GM20000 (cell line): ENCODE measurements at places on chromosomes 2 and 18.
A peak's percentile ranks its signal among the peaks of the same experiment; 100 is the strongest.

DNA sequence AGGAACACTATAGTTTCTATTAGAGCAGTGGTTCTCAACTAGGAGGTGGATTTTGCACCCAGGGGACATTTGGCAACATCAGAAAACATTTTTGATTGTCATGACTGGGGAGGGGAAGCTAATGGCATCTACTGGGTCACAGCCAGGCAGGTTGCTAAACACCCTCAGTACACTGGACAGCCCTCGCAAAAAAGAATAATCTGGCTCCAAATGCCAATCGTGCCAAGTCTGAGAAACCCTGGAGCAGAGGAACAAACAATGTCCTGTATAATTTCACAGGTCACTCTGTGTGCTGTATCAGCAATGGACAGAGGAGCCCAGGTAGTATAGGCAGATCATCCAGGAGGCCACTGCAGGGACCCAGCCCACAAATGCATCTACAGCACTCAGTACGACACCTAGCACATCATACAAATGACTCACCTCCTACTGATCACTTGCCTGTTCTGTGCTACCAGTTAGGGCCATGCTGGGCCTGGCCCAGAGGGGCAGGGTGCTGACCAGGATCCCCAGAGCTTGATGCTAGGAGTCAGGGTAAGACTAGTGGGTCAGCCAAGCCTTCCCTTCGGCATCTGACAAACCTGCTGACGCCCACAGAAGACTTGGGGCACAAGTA, 37.6 kb downstream of the SFXN5 start:
- no peak for DNase-seq

GRCh38 chr2:143823296-143823695, 694.1 kb downstream of the ARHGAP15 start:
- no peak for DNase-seq

GRCh38 chr2:232333361-232334135, 45.0 kb upstream of the ALPP start:
- DNase-seq, result no peak

GRCh38 chr2:109180786-109181185, 51.8 kb downstream of the SH3RF3 start:
- no peak for DNase-seq

- DNase-seq, result no peak
Observed at GRCh38 chr2:45259138-45259537, 249.9 kb upstream of the SIX2 start.

GRCh38 chr2:162241571-162241970, 1.7 kb downstream of the FAP start:
- no peak for DNase-seq

DNA sequence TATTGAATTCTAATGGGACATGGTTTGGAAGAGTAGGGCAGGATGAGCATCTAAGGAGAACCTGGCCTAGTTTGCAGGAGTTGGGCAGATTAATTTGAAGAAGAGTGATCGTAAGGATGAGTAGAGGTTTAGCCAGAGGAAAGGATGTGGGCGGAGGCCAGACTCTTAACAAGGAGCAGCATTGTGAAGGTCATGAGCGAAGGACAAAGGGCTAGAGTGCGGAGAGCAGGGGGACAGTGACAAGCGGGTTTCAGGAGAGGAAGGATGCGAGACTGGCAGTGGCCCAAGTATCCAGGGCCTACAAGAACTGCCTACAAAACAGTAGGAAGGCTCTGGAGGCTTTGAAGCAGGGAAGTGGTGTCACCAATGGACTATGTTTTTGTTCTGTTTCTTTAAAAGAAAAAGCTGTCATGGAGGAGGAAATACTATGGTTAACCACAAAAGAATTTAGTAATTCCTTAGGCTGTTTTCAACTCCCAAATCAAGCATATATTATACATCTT, 20.1 kb downstream of the SLC66A3 start:
- DNase-seq, result peak; percentile 6

GRCh38 chr2:168079236-168079635, 168.2 kb downstream of the STK39 start:
- DNase-seq, result no peak

- DNase-seq, result no peak
Observed at GRCh38 chr2:102826904-102827303, 65.1 kb downstream of the TMEM182 start.

DNA sequence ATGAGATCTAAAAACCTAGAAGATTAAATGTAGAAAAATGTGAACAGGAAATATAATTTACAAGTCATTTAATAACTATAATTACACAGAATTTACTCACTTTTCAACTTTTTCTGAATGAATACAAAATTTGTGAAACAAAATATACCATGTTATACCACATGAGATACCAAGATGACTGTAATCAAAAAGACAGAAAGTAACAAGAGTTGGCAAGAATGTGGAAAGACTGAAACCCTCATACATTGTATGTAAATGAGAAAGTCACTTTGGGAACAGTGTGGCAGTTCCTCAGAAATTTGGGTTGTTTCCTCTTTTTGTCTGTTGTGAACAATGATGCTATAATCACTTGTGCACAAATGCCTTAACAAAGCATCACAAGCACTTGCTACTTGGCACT, 145.4 kb upstream of the ZNF804A start:
- DNase-seq, result no peak

DNA sequence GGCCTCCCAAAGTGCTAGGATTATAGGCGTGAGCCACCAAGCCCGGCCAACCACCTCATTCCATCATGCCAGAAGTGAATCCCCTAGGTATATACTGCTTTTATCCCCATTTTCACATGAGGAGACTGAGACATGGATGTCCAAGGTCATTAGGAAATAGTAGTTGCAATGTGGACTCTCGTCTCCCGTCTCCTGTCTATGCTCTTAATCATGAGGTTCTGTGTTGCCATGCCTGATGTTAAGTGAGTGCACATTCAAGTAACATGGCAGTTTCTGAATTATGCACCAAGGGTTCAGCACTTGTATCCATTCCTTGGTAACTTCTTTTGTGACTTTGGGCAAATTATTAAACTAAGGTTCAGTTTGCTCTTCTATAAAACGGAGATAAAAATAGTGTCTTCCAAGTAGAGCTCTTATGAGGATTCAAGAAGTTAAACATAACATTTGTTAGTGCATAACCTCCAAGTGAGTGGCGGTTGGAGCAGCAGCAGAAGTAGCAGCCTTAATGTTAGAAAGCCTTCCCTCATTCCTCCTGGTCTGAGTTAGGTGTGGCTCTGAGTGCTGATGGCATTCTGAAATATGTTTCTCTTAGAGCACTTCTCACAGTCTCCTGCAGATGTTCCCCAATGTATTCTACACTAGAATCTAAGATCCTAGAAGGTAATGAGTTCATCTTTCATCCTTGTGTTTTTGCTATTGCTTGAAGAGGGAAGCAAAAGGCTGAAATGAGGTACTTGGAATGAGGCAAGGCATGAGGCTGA, 21.9 kb downstream of the SOCS6 start:
- DNase-seq, result no peak

DNA sequence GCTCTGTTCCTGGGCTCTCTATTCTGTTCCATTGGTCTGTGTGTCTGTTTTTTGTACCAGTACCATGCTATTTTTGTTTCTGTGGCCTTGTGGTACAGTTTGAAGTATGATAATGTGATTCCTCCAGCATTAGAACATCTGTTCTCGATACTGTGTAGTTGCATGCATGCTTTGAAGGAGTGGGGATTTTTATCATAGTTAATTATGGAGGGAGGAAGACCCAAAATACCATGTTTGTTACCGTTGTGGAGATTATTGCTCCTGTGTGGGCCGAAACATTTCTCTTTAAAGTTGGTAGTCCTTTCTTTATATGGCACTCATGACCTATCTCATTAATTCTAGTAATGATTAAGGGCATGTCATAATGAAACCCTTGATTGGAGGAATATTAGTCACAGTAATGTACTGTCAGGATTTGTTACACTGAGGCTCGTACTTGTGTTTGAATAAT, 87.6 kb downstream of the TTC27 start:
- DNase-seq, result peak; percentile 59

GRCh38 chr2:238439917-238440316, 13.2 kb downstream of the ASB1 start:
- DNase-seq, result no peak

DNA sequence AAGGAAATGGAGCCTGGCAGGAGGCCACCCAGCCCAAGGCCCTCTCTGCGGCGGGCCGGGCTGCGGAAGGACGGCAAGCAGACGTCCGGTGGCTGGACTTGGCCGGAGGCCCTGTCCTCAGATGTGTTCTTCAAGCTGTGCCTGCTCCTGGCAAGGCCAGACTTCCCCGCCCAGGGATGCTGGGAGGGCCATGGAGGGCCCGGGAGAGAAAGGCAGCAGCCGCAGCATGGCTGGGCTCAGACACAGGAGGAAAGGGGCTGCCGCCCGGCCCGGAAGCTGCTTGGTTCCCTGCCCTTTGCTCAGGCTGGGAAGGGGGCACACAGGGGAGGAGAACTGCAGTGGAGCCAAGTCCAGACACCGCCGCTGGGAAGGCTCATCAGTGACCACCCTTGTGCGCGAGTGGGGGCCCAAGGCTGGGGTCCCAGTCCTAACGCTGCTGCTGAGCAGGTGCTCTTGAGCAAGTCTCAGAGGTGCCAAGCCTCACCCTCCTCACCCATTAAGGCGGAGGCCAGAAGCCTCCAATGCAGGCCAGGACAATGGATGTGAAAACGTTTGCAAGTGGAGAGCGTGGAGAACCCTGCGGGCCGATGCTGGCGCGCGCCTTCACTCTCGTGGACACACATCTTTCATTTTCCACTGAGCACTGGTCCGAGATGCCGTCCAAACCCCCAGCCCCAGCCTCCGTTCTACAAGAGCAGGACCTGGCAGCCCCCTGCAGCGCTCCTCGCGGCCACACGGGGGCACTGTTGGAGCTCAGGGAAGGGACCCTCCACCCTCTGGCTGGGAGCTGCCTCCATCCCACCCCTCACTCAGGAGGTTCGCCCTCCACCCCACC, 7.9 kb downstream of the CROCC2 start:
- DNase-seq, result peak; percentile 86

DNA sequence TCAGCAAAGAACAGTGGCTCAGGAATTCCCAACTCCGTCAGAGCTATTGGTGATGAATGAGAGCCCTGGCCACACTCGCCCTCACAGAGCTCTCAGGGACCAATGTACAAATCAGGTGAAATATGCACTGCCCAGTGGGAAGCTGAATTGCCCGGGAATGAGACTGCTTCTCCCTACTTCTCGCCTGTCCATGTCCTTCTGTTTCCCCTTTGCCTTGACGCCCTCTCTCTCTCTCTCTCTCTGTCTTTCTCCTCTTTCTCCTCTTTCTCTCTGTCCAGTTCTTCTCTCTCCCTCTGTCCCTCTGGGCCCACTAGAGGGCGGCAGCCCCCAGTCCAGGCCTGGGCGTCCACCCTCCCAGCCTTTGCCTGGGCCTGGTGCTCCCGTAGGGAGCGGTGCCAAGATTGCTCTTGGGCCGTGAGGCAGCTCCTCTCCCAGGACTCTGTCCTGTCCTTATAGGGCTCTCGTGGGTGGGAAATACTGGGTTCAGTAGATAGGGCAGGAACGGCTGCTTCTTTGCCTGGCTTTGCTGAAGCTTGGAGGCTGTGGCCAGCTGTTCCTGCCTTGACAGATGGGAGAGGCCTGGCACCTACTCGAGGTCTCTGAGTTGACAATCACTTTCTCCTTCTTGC, 28.4 kb upstream of the PUM2 start:
- no peak for DNase-seq

- no peak for DNase-seq
Observed at GRCh38 chr2:12776521-12776961, 59.8 kb downstream of the TRIB2 start.

GRCh38 chr2:207015901-207016300, 76.6 kb downstream of the CPO start:
- no peak for DNase-seq

DNA sequence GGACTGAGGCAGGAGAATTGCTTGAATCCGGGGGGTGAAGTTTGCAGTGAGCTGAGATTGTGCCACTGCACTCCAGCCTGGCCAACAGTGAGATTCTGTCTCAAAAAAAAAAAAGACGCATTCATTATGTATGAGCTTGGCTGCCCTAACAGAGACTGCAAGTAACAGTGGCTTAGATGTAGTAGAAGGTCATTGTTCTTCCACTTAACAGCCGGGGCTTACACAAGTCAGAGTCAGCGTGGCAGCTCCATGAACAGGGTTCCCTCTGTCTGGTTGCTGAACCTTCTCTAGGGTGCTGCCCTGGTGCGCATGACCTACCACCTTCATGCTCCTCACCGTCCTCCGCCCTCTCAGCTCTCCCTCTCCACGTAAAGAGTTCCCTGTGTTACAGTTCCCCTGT, 49.1 kb upstream of the IGFBP2 start:
- no peak for DNase-seq

DNA sequence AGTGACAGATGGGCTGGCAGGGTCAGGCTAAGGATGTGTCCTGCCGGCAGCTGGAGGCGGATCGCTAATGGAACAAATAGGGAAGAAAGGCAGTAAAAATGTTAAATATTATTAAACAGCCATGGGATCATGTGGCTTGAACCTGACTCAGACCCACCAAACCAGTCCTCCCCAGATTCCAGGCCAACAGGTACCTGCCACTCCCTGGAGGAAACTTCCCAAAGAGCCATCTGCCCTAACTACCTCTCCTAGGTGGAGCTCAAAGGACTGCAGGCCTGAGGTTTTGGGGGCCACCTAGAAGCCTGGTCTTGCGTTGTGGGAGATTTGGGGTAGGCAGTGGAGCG, 34.3 kb downstream of the CIB4 start:
- no peak for DNase-seq

- DNase-seq, result no peak
Observed at GRCh38 chr2:123732563-123732962, 292.5 kb upstream of the CNTNAP5 start.

GRCh38 chr2:201114846-201115245, 1.1 kb upstream of the CFLAR start:
- no peak for DNase-seq

GRCh38 chr2:120491111-120491625, 145.2 kb downstream of the INHBB start:
- DNase-seq, result no peak

GRCh38 chr2:595831-596592, 81.2 kb downstream of the TMEM18 start:
- no peak for DNase-seq

DNA sequence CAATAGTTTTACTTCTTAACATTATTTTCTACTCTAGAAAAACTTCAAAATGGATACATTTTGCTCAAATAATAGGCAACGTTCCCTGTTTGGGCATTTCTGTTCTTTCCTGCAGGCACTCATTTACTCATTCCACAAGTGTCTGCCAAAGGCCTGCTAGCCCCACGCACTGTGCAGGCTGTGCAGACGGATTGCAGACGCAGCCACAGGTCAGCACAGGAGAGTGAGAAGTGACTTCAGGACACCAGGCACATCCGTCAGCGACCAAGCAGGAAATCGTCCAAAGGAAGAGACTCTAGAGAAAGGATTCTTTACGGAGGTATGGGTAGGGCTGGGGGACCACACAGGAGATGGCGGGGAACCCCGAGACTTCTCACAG, 103.0 kb upstream of the AGAP1 start:
- no peak for DNase-seq

DNA sequence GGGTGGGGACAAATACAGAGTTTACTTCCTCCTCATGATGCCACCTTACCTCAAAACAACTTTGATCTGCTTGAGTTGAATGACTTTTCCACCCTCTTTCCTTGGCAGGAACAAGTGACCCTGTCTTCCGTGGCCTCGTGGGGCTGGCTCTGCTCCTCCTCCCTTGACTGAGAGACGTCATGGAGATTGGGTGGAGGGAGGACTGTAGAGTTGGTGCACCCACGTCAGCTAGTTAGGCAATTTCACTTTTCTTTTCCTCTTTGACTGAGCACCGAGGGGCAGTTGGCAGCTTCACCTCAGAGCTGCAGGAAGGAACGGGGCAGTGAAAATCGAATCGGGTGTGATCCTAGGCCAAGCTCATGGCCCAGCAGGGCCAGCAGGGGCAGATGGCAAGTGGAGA, at the start of gene SP140:
Gene SP140, plus strand, starts transcription at position 251 of the 400 bp plus-strand sequence. Its CDS starts 109 bp downstream, at position 360.
- peak; percentile 74 for DNase-seq
